Gastrocnemius medialis (tissue), 4 donors: ENCODE measurements at places on chromosomes 1 and 21. TPM values are rescaled to one million over a fixed set of nuclear protein-coding genes. Genes with fewer than 3 reads are reported as not detected.

DNA sequence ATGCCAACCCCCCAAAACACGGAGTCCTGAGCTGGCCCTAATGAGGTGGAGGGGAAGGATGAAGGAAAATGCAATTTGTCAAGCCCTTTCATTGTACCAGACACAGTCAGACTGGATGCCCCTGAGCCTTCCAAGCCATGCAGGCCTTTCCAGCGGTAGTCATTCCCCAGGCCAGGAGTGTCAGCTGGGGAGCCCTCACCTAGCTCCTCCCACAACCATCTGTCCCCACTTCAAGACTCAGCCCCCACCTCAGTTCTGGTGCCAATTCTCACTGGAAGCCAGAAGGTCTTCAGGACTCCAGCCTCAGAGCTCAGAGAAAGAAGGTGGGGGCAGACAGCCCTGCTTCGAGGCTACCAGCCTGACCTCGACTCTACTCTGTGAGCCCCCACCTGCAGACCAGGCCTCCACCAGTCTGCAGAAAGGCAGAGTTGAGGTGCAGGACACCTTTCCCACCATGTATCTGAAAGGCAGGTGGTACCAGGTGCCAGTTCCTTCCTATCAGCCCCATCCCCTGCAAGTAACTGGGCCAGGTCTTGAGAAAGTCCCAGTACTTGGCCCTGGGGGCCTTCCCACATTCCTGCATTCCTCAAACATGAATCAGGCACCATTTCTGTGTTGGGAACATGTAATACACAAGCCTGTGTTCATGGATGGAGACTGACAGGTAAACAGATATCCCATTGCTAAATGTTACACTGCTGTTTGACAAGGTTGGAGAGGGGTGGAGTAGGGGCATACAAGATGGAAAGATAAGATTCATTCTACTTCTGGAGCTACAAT, 180.6 kb upstream of the EDN2 start:
- DNase-seq, result peak; percentile 36

DNA sequence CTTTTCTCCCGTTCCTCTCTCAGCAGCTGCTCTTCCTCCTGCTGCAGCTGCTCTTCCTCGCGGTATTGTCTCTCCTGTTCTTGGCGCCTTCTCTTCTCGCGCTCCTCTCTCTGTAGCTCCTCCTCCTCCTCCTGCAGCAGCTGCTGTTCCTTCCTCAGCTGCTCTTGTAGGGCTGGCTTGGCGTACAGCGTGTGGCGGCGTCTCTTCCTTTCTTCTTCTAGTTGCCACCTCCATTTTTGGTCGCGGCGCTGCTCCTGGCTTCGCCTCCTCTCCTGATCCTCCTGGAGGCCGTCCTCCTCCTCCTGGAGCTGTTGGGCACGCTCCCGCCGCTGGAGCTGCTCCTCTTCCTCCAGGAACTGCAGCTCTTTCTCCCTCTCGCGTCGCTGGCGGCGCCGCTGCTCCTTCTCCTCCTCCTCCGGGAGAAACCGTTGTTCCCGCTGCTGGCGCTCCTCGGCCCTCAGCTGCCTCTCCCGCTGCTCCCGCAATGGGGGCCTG, 4.8 kb downstream of the TCHH start:
- DNase-seq, result no peak

DNA sequence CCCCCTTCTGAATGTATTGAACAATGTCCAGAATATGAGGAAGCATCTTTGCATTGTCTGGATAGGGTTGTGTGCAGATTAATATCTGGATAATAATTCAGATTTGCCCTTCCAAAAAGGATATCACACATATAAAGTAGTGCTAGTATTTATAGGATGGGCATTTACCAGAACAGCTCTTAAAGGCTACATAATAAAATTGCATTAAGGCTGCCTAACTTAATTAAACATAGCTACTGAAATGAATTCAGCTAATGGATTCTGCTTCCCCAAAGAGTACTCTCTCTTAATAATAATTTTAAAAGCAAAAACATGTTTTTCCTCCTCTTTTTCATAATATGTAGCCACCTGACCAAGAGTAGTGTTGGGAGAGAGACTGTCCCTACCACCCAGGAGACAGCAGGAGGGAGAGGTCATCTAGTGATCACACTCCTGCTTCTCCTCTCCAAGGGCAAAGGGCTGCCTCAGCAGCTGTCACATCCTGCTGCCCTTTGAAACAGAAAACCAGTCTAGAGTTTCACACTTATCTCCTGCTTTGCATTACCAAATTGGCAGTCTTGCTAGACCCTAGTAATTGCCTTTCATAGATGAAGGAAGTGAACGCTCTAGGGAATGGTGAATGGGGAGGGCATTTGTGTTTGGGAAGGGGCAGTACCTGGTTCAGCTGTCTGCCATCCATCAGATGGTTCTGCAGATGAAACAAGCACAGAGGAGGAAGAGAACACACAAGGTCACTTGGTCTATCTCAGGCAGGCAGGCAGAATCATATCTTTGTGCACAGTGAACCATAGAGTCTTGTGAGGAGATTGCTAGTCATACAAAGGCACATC, 29.3 kb upstream of the DDAH1 start:
- DNase-seq, result no peak

DNA sequence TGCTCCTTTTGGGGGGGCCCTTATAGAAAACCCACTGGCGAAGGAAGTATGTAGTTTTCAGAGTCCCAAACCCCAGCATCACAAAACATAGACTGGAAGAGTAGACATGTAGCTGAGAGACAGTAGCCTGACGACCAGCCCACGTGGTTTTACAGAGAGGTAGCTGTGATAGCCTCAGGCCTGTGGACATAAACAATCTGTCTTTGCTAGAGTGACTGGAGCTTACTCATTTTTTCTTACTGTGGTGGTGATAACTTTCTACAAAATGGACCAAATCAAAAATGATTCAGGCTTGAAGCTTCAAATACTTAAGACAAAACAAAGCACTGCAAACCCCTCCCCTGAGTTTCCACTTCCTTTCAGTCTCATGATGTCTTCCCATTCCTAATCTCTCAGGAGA, 497.0 kb downstream of the RWDD3 start:
- no peak for DNase-seq

DNA sequence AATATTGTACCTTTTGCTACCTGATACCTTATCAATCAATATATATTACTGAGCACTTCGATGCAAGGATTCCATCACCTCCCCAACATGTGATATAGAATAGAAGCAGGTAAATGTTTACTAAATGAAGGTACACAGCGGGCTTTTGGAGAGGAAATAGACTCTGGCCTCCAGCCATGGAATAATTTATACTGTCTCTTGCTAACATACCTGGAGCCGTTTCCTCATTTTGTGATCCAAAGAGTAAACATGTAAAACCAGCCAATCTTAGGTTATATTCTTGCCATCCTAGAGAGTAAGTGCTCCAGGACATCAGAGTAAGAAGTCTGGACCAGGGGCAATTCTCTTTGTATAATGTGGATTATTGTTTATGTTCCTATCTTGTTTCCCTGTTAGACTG, 39.4 kb downstream of the NDUFS5 start:
- DNase-seq, result no peak

GRCh38 chr1:19076841-19077616, 120.6 kb upstream of the IFFO2 start:
- DNase-seq, result no peak

DNA sequence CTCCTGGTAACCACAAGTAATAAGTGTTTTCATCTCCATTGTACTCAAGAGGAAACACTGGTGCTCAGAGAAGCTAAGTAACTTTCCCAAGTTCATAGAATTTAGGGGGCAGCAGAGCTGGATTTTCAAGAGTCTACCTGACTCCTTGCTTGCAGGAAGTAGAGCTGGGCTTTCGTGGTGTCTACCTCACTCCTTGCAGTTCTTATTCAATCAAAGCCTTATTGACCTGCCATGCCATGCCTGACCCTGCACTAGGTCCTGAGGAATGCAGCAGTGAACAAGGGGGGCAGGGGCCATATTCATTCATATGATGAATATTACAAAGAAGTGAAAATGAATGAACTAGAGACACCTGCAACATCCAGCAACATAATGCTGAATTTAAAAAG, 93.3 kb downstream of the GLIS1 start:
- no peak for DNase-seq

- DNase-seq, result no peak
These were observed 27.8 kb downstream of the CBR1 start for GRCh38 chr21:36097427-36098181.

DNA sequence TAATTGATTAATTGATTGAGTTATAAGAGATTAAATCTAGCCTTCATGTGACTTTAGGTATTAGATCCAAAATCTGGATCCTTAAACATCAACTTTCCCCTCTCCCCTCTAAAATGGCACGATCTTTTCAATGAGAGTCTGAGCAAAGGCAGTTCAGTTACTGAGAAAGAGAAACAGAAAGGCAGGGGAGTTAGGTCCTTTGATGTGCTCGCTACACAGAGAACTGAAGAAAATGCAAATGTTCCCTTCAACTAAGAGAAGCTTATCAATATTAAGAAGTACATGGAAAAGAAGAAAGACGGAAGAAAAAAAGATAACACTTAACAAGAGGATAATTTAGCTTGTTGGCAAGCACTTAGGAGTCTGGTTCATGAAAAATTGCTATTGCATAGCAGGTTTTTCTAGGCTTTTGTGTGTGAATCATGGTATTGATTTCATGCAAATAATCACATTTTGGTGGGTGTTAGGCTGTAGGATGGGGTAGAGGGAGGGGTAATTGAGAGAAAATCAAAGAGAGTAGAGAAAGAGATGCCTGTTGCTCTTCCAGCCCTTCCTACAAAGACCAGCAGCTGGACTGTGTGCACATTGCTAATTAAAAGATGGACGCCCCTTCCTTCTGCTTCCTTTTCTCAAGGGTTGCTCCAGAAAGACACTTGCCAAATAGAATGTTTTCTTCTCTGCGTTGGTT, 307.6 kb upstream of the PLXNA2 start:
- DNase-seq, result no peak

GRCh38 chr1:61167309-61167708, 84.9 kb downstream of the NFIA start:
- no peak for DNase-seq

- DNase-seq, result no peak
These were observed 522.5 kb downstream of the PTBP2 start for GRCh38 chr1:97243973-97244560.

GRCh38 chr1:212315907-212316306, 30.7 kb downstream of the PPP2R5A start:
- no peak for DNase-seq

The SPATA46 gene
- 1.7 TPM for total RNA-seq

The DMBX1 gene
- not detected for total RNA-seq

The ADGRL4 gene
- total RNA-seq, result 13.6 TPM

The OR2T29 gene
- total RNA-seq, result not detected

The CD55 gene
- total RNA-seq, result 122 TPM

The LCE3C gene
- total RNA-seq, result not detected

The MRPS21 gene
- total RNA-seq, result 29.7 TPM

The TARBP1 gene
- total RNA-seq, result 5.7 TPM

The RIPPLY3 gene
- total RNA-seq, result not detected
